Hindlimb muscle (tissue), 1 donor: ENCODE measurements at places on chromosomes 6 and 20.

GRCh38 chr6:13190376-13190775 is 138.0 kb downstream of the TBC1D7 start:
- no peak for DNase-seq

DNA sequence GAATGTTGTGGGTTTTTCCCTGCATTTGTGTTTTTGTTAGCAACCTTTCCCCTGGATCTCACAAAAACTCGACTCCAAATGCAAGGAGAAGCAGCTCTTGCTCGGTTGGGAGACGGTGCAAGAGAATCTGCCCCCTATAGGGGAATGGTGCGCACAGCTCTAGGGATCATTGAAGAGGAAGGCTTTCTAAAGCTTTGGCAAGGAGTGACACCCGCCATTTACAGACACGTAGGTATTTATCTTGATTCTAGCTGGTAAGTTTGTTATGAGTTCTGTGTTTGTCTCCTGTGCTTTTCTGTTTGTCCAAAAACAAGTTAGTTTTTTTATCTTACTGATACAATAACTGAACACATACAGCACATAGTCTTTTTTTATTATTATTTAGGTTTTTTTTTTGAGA is 3.0 kb downstream of the SLC25A27 start:
- no peak for DNase-seq

GRCh38 chr6:148375401-148375800 is 32.8 kb downstream of the SASH1 start:
- no peak for DNase-seq

DNA sequence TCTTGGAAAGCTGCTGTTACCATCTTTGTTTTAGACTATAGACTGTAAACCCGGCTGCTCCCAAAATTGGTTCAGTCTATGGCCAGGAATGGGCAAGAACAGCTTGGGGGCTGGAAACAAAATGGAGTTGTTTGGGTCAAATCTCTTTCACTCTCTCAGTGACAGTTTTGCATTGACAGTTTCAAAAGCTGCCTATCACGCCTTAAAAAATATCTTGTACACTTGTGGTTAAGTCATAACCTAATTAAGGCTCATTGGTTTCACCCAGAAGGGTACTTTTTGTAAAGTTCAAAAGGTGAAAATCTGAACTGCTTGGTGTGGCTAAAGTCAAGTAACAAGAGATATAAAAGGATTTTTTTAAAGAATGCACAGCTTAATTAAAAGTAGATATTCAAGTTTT is 76.1 kb upstream of the PRL start:
- no peak for DNase-seq

- no peak for DNase-seq
Observed at GRCh38 chr6:117425431-117426153, at the start of gene ROS1. Gene ROS1 (minus strand): TSS chr6:117425942. CDS start chr6:117425656, 286 bp downstream.

DNA sequence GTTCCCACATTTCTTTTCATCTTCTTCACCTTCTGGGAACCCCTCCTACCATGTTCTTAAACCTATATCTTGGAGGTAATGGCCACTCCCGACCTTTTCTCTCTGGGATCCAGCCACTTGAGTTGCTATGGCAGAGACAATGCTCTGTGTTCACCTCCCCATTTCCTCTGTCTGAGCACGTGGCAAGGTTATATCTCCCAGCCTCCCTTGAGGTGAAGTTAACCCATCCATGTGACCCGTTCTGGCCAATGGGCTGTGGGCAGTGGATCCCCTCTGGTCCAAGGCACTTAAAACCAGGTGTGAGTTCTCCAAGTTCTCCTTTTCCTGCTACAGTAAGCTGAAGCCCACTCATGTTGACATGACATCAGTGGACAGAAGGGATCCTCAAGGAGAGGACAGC is 261.4 kb downstream of the LRFN2 start:
- DNase-seq, result no peak

GRCh38 chr20:21053002-21053762 is 53.0 kb downstream of the LINC00237 start:
- no peak for DNase-seq

DNA sequence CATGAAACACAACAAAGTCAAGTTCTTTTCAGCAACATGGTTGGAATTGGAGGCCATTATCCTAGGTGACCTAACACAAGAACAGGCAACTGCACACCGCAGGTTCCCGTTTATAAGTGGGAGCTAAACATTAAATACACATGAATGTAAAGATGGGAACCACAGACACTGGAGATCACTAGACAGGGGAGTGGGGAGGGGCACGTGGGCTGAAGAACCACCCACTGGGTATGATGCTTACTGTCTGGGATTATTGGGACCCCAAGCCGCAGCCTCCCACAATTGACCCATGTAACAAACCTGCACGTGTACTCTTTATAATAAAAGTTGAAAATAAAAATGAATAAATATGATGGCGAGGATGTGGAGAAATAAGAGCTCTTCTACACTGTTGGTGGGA is 8.6 kb upstream of the RAET1G start:
- no peak for DNase-seq

GRCh38 chr6:165586706-165587105 is 76.3 kb downstream of the PDE10A start:
- no peak for DNase-seq

GRCh38 chr20:57651881-57652605 is 31.8 kb upstream of the ZBP1 start:
- no peak for DNase-seq

DNA sequence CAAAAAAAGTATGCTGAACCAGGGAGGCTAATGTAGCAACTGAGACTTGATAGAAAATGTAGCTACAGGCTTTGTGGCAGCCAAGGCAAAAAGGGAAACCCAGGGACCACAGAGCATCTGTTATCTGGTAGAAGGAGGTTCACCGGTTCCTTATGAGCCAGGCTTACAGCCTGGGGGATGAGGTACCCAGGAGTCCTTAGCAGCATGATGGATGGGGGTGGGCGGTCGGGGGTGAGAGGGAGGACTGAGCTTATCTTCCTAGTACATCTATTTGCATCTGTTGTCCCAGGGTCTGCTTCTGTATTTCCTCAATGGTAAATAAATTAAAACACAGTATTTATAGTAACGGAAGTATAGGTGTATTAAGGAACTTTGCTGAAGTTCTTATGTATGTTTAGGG is 1.1 kb upstream of the GDAP1L1 start:
- DNase-seq, result no peak

GRCh38 chr20:31712564-31713311 is 9.9 kb downstream of the BCL2L1 start:
- peak; percentile 66 for DNase-seq

GRCh38 chr6:11622156-11622555 is 84.6 kb downstream of the TMEM170B start:
- peak; percentile 45 for DNase-seq

GRCh38 chr20:34862724-34863123 is 9.9 kb downstream of the GGT7 start:
- no peak for DNase-seq

DNA sequence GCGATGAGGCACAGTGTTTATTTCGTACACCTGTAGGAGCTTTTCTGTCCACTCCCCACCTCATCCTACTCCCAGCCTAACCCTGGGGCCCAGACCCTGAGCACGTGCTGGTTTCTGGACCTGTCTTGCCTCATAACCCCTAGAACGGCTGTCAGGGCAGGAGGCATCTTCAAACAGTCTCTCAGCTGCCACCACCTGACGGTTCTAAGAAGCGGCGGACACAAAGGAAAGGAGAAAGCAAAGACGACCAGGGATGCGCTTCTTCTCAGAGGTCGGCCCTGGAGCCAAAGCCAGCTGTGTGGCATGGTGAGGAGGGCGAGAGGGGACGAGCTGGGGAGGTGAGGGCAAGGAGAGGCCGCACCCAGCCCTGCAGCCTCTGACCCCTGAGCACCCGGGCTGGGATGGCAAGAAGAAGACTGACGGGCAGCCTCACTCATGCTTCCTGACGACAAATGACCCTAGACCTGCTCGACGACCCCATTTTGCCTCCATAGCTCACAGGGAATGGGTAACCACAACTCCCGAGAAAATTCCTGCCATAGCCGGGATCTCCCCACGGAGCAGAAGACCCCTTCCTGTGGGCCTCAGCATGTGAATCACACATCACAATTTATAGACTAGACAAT is 62.1 kb downstream of the WDR27 start:
- no peak for DNase-seq

- DNase-seq, result no peak
Observed at GRCh38 chr6:14333556-14334305, 216.2 kb downstream of the CD83 start.

- DNase-seq, result no peak
Observed at GRCh38 chr20:3825526-3825925, 5.2 kb downstream of the AP5S1 start.

- no peak for DNase-seq
Observed at GRCh38 chr6:36685926-36686667, 7.6 kb downstream of the CDKN1A start.

- no peak for DNase-seq
Observed at GRCh38 chr6:162854734-162855191, 127.0 kb downstream of the PACRG start.

- no peak for DNase-seq
Observed at GRCh38 chr6:81816380-81816779, 63.9 kb upstream of the TENT5A start.

- DNase-seq, result peak; percentile 80
Observed at GRCh38 chr6:43746613-43747102, 23.4 kb upstream of the VEGFA start.

DNA sequence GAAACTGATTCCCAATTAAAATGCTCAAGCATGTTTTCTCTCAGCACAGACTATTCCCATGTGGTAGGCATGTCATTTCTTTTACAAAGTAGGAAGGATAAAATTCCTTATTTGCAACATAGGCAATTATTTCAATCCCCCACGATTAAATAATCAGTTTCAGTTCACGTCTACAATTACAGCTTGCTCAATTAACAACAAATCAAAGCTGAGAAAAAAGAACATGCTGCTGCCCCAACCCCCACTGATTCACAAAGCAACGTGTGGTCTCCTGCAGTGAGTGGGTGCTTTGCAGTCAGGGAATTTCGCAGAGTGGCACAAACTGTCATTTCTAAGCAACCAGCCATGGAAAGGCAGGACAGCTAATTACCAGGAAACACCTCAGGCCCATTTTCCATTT is 17.0 kb downstream of the RNASET2 start:
- no peak for DNase-seq

DNA sequence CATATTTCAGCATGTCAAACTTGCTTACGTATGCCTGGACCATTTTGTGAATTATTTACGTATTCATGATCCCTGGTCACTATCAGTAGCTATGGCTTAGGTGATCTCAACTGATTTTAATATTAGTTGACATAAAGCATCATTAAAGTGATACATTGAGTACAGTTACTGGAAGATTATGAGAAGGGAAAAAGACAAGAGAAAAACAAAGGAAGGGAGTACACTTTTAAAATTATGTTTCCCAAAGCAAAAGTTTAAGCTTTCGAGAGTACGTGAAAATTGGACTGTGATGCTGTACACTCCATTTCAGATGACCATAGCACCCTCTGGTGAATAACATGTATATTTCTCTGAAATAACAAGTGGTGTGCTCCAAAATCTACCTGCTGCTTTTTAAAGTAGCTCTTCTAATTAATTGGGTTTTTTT is 215.0 kb upstream of the HSF2 start:
- DNase-seq, result peak; percentile 54

DNA sequence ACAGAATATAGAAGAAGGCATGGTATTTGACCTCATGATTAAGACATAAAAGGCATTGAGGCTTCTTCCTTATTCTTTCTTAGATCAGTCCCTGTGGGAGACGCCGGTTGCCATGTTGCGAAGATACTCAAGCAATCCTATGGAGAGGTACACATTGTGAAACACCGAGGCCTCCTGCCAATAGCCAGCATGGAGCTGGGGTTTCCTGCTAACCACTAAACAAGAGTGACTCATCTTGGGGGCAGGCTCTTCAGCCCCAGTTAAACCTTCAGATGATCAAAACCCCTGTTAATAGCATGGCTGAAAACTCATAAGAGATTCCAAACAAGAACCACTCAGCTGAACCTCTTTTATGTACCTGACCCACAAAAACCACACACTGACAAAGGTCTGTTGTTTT is 478.8 kb downstream of the CD83 start:
- DNase-seq, result no peak

DNA sequence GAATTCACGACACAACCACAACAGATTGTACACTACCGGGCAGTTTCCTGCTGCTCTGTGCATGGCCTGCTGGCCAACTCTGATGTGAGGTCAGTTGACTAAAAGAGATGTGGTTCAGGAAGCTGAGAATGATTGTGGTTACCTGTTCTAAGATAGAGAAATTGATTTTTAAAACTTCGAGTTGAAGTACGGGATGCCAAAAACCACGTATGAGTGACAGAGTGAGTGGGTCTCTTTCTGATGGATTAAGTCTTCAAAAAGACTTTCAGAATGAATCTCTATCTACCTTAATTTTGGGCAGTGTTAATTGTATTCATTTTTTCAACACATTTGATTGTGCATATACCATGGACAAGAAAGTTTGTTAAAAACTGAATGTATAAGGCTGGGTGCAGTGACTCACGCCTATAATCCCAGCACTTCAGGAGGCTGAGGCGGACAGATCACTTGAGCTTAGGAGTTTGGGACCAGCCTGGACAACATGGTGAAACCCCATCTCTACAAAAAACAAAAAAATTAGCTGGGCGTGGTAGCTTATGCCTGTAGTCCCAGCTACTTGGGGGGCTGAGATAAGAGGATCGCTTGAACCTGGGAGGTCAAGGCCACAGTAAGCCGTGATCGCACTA is 121.2 kb downstream of the SGK1 start:
- DNase-seq, result no peak

DNA sequence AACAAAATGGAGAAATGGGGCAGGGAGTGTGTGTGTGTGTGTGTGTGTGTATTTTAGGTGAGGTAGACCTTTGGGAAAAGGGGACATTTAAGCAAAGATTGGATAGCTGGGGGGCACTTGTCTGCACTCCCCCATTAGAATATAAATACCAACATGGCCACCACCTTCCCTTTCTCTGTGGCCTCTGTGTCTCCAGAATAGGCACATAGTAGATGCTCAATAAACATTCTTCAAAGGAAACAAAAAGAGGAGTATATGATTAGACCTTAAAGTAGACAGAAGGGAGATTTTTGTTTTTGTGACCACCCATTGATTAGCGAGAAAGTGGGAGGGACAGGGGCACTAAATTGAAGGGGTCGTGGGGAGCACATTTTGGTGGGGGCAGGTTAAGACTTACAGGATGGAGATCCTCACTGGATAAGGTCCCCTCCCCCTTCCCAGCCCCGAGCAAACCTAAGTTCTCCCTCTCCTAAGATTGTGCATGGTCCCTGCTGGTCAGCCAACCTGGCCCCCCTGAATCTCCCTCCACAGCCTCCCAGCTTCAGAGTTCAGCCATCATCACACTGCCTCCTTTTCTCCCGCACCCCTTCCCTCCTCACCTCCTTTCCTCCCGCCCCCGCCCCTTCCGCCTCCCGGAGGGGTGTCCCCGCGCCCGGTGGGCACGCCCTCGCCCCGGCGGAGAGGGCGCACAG is 514 bp upstream of the TSHZ2 start:
- DNase-seq, result no peak

GRCh38 chr6:16630026-16630643 is 131.1 kb downstream of the ATXN1 start:
- DNase-seq, result no peak

GRCh38 chr6:56003616-56004015 is 128.2 kb upstream of the BMP5 start:
- no peak for DNase-seq

DNA sequence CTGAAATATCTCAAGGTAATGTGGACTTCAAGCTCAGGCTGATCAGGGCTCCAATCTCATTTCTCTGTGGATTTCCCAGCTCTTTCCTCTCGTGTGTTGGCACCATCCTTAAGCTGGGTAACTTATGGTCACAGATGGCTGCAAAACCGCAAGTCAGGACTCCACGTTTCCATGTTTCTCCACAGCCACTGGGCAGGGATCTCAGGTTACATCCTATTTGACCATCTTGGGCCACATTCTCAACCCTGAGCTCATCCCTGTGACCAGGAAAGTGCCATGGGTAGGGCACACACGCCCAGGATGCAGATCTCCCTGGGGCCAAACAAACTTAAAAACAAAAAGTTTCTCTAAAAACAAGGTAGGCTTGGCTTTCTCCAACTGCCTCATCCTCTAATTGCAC is 15.4 kb downstream of the RPS6KA2 start:
- DNase-seq, result no peak
